ENCODE measurements at places on chromosomes 2 and 18.

DNA sequence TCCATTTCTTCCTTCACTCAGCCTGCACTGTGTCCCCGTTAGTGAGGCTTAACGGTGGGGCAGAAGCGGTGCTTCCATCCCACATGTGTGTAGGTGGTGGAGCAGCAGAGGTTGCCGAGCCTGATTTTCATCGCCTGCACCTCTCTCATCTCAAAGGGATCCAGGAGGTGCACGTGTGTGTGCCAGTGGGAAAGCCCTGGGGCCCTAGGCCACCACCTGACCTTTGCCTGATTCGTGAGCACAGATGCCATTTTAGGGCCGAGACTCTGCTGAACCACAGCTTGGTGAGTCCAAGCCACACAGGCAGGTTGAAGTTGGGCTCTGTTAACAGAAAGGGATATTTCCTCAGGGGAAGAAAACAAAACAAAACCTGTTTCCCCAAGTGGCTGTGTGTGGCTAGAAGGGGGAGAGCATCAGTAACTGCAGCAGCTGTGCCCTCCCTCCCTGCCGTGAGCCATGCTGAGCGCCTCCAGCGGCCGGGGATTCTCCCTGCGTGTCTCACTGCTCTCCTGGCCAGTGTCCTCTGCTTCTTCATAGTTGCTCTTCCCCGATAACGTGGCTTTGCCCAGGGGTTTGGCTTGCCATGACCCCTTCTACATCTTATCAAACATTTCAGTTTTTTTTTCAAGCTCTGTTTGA, 81.5 kb downstream of the MAPRE2 start:
- DNase-seq: no peak

- DNase-seq: no peak
These were observed 22.8 kb downstream of the CCNYL1 start for GRCh38 chr2:207734264-207734635.

DNA sequence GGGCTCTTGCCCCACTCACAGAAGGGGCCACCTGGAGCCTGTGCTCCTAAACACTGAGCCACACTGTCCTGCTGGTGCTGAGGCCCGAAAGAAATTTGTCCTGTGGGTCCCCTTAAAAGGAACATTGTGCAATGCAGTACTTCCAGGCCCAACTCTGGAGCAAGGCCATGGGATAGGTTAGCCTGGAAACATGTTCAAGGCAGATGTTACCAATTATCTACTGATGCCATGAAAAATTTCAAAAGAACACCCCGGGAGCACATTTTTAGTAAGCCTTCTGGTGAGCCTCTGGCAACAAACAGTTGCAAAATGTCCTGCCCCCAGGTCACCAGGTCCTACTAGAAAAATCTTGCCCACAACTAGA, 12.3 kb upstream of the PTMA start:
- DNase-seq: peak; percentile 79

GRCh38 chr2:160247296-160248035, 47.4 kb upstream of the ITGB6 start:
- DNase-seq: no peak

DNA sequence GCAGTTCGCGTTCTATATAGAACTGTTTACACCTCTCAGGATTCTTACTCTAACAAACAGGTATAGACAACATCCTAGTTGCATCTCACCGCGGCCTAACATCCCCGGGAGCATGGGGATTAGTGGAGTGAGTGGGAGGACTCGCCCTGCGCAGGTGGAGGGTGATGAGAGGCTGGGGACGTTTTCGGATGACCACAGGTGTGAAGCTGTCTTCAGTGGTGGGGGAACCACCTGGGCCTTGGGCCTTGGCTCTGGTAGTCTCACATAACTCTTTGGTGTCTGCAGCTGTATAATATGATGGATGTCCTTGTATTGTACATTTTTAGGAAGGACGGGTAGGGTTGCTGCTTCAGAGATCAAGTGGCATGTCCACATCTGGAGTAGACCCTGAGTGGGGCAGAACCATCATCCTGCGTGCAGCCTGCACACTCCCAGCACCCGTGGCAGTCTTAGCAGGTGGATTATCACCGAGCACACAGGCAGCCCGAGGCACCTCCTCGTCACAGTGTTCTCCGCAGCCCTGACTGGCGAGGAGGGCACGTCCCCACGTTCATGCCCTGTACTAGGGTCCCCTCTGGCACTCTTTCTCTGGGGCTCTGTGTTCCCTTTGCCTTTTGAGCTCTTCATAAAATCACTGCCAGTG, 56.0 kb downstream of the AGAP1 start:
- DNase-seq: no peak

- peak; percentile 16 for DNase-seq
These were observed 183.3 kb downstream of the ASXL3 start for GRCh38 chr18:33761363-33761762.

- no peak for DNase-seq
These were observed 32.0 kb downstream of the SLC14A1 start for GRCh38 chr18:45755934-45756333.

DNA sequence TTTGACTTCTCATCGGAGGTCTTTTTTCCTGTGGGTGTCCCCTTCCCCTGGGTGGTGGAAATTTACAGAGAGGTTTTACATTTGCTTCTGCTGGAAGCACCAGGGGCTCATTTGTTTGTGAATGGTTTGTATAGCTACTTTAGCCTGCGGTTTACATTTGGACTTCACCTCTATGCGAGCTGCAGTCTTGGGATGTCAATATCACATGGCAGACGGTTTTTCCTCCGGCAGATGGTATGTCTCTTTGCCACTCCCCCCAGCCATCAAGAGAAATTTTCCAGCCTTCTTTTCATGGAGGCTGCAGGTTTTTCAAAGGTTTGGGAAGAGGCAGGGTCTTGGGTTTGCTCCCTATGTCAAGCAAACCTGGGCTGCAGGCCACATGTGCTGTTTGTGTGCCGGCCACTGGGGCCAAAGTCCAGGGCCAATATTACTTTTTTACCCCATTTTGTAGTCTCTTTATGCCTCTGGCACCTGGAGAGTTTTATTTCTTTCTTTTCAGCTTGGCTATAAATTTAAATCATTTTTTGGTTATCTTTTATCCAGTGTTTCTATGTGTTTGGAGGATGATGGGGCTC, 23.9 kb upstream of the BOD1L2 start:
- no peak for DNase-seq

GRCh38 chr18:27665264-27665799, 480.2 kb upstream of the CHST9 start:
- no peak for DNase-seq

DNA sequence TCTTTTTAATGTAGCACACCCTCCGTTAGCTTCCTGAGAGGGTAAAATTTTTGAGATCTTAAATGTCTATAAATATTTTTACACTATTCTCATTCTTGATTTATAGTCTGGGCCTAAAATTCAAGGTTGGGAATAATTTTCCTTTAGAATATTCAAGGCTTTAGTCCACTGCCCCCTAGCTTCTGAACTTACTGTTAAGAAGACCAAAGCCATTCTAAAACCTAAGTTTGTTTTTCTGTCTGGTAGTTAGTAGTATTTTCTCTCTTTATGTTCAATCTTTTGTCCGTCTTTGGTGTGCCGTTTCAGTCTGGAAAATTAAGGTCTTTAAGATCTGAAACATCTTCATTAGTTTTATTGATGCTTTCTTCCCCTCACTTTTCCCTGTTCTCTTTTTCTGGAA, 14.5 kb downstream of the OSBPL6 start:
- DNase-seq: no peak

- DNase-seq: no peak
These were observed 11.1 kb upstream of the MYL12A start for GRCh38 chr18:3236470-3236869.

- DNase-seq: no peak
These were observed 3.1 kb downstream of the TTC21B start for GRCh38 chr2:165950438-165950837.

GRCh38 chr2:238346544-238346943, 26.2 kb downstream of the TRAF3IP1 start:
- DNase-seq: no peak

DNA sequence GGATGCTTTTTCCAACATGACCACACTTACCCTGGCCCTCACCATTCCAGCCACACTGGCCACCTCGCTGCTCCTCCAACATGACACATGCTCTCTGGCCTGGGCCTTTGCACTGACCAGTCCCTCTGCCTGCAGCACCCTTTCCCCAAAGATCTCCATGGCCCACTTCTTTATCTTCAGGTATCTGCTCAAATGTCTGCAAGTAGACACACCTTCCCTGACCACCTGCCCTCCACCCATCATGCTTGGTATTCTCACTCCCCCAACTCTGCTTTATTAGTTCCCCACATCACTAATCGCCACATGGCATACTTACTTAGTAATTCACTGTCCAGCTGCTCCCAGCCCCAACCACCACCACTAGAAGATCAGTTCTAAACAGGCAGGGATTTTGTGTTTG, 214.2 kb downstream of the BCL11A start:
- no peak for DNase-seq

GRCh38 chr18:44681076-44681970, 635 bp downstream of the SETBP1 start:
- DNase-seq: no peak

DNA sequence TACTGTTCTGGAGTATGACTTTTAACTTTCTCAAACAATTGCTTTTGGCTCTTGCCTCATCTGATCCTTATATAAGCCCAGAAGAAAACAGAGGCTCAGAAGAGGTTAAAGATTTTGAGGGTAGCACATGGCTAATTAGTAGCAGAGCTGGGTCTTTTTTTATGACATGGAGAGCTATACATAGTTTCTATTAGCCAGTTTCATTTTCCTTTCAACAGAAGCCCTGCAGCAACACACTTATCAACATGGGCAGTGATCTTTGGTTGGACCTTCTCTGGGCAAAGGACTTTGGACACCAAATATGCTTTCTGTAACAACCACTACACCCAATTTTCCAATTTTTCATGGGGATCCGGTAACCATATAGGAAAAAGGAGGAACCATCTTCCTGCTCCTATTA, 64.9 kb downstream of the NCKAP5 start:
- DNase-seq: no peak

- DNase-seq: no peak
These were observed 118.1 kb upstream of the ZNF521 start for GRCh38 chr18:25470062-25470461.

DNA sequence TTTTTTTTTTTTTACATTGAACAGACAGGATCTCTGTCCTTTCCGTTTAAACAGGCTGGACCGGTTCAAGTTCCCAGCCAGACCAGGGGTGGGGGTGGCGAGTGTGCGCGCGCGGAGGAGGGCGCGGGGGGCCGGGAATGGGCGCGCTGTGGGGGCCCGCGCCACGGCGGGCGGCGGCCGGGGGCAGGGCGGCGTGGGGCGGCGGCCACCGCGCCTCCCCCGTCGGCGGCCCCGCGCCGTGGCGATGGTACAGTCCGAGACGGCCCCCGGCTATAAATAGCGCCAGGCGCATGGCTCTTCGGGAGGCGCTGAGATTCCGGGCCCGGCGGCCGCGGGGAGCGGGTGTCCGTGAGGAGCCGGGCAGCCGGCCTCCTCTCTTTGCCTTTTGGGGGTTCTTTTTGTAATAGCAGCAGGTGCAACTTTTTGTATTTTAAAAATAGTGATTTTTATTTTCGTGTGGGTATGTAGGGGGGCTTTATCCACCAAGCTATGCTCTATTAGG, 430 bp upstream of the CELF4 start:
- no peak for DNase-seq

DNA sequence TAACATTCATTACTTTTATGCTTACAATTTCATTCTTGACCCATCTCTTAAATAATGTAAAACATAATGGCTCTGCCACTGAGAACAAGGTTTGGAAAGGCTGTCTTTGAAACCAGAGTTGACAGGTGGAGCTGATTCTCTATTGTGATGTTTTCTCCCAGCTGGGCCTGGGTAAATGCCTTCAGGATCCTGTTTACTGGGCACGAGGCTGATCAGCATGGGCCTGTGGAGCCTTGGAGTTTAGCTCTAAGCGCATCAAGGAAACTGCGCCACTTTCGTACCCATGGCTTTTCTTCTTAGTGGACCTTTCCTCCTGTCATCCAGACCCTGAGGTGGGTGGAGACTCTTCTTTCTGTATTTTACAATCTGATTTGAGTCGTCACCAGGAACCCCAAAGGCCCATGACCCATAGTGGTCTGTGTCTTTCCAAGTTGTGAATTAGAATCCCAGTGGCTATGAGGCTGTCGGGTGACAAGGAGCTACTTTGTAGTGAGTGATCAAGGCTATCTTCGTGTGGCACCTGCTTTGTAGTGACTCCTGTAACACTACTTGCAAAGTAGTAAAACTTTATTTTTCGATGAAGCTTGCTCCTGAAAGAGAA, 123.1 kb downstream of the LPIN1 start:
- no peak for DNase-seq

- no peak for DNase-seq
These were observed 83.9 kb downstream of the MARCO start for GRCh38 chr2:119025762-119026351.

GRCh38 chr18:22170421-22171257, 1.2 kb downstream of the GATA6 start:
- no peak for DNase-seq

- DNase-seq: no peak
These were observed 183.5 kb downstream of the ANTXR1 start for GRCh38 chr2:69196327-69197117.

GRCh38 chr2:204842661-204843485, 297.6 kb downstream of the PARD3B start:
- peak; percentile 45 for DNase-seq

DNA sequence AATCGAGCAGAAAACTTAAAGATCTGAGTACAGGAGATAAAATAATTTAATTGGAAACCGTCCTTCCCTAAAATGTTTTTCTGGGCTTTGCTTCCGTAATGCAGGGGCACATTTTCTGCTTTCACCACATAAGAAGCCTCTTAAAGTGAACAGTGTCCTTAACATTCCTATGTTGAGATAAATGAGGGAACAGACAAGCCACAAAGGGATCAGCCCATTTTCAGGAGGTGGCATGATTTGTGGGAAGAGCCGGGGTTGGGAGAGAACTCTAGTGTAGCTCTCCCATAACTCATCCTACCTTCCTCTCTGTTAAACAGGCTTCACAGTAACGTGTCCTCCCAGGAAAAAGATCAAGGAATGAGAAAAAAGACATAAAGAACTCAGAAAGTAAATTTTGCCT, 56.9 kb upstream of the ACVR1C start:
- no peak for DNase-seq

DNA sequence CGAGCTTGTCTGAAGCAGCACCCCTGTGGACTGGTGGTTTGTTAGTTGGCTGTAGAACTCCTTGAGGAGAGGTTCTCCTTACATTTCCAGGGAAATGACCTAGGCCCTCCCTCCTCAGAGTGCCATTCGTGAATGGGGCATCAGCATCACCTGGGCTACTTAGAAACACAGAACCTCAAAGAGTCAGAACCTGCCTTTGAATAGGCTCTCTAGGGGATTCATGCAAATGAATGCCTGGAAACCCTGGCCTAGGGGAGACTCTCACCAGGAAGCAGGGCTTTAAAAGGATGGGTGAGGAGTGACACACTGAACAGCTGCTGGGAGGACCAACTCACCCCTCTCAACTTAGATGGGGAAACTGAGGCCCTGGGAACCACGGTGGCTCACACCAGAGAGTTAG, 2.1 kb upstream of the MOCOS start:
- DNase-seq: no peak

GRCh38 chr2:129274038-129274415, 705.4 kb upstream of the RAB6C start:
- no peak for DNase-seq

DNA sequence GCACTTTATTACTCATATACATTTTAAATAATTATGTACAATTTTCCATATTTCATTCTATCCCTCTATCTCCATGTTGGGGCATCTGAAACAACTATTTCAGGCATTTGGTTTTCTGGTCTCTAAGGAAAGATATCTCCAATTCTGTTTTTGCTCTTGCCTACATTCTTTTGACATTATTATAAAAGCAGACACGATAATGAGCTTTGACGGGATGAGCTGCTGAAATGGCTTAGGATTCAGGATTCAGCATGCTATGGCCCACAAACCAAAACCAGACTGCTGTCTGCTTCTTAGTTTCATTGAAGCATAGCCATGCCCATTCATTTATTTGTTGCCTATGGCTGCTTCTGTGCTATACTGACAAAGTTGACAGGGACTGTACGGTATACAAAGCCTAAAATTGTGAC, 42.7 kb upstream of the GLS start:
- no peak for DNase-seq

All from HFF-Myc (cell line).